T-helper 2 cell (primary cell): ENCODE measurements at places on chromosomes 1 and 21.

GRCh38 chr1:149848340-149849110, 50.8 kb upstream of the BOLA1 start:
- no peak for DNase-seq

GRCh38 chr1:202155478-202156021, 4.9 kb downstream of the PTPN7 start:
- DNase-seq, result no peak

- DNase-seq, result no peak
These were observed 172.0 kb upstream of the CAMK1G start for GRCh38 chr1:209411491-209411929.

GRCh38 chr1:6505367-6506209, 14.1 kb upstream of the PLEKHG5 start:
- no peak for DNase-seq

- no peak for DNase-seq
These were observed 75.0 kb downstream of the USP24 start for GRCh38 chr1:55140137-55140536.

DNA sequence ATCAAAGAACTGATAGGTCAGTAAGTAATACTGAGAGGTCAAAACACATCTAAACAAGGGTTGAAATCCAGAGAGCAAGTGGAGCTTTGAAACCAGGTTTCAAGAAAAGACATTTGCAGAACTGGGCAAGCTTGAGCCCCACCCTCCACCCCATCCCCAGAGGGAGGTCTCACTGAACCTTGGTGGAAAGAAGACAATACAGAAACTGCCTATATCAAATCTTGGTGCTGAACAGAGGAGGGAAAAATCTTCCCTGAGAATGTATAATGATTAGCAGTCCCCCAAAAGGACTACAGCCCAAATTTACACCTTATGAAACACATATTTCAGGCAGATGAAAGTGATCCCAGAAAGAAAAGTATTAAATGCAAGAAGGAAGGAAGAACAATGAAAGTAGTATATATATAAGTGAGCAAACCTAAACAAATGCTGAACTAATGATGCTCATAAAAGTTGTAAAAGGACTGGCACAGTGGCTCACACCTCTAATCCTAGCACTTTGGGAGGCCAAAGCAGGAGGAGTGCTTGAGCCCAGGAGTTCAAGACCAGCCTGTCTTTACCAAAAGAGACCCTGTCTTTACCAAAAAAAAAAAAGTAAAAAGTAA, 12.4 kb downstream of the ZBTB17 start:
- no peak for DNase-seq

DNA sequence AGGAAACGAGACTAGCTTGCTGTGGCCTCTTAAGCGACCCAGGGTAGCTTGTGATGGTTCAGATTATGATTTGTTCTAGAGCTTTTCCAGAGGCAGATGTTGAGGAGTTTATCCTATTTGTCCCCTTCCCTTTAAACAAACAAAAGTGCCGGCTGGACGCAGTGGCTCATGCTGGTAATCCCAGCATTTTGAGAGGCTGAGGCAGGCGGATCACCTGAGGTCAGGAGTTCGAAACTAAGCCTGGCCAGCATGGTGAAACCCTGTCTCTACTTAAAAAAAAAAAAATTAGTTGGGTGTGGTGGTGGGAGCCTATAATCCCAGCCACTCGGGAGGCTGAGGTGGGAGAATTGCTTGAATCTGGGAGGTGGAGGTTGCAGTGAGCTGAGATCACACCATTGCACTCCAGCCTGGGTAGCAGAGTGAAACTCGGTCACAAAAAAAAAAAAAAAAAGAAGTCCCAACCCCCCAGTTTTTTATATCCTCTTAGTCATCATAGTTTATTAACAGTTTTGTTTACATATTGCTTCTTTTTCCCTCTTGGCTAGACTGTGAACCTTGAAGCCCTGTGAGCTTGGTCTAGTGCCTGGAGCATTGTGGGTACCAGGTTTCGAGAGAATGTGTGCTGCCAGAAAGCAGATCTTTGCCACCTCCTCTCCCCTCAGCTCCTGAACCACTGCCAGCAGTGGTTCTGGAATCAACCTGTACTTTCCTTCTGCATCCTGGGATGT, 29.8 kb downstream of the MAPKAPK2 start:
- no peak for DNase-seq

GRCh38 chr1:201758499-201759050, 70.4 kb upstream of the IPO9 start:
- DNase-seq, result no peak

DNA sequence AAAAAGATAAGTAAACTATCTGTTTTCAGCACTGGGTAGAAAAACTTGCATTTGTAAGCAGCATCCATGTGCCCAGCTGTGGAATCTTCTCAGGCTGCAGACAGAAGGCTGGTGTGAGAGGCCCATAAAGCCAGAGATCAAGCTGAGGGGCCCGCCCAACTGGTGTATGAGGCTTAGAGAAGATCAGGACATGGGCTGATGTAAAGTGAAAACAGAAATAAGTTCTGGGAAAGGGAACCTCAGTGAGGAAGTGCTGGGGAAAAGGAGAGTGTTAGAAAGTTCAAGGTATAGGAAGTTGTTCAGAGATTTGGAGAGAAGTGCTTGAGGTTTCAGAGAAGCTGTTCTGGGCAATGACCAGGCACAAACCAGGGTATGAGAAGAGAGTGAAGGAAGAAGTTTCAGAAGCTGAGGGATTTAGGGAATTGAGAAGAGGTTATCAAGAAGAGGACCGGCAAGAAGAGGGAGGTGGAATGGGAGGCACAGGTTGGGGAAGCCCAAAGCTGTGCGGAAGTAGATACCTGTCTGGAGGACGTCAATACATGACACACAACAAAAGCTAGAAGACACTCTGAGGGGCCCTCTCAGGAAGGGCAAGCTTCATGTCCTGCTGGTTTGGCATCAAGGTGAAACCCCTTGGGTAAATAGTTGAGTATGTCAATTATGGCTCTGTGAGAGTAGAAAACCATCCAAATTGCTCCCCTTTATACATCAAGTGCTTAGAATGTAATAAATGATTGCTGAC, 2.7 kb upstream of the CD5L start:
- DNase-seq, result no peak

DNA sequence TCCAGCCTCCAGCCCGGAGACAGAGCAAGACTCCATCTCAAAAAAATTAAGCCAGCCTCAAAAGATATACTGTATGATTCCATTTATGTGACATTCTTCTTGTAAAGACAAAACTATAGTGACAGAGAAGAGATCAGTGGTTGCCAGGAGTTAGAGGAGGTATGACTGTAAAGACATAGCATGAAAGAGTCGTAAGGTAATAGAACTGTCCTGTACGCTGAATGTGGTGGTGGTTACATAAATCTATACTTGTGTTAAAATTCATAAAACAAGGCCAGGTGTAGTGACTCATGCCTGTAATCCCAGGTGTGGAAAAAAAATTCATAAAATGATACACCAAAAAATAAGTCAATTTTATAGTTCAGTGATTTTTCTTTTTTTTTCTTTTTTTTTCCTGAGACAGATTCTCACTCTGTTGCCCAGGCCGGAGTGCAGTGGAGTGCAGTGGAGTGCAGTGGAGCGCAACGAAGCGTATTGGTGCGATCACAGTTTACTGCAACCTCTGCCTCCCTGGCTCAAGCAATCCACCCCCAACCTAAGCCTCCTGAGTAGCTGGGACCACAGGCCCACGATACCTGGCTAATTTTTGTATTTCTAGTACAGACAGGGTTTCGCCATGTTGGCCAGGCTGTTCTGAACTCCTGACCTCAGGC, 84.9 kb upstream of the CXADR start:
- no peak for DNase-seq
